Activated T-cell treated with anti-CD3 and anti-CD28 coated beads, Interleukin-2, amount 50 U/mL, for 24 hours (primary cell): ENCODE measurements at places on chromosomes 7 and 10.

- DNase-seq = no peak
Observed at GRCh38 chr7:37142958-37143357, 305.7 kb downstream of the ELMO1 start.

DNA sequence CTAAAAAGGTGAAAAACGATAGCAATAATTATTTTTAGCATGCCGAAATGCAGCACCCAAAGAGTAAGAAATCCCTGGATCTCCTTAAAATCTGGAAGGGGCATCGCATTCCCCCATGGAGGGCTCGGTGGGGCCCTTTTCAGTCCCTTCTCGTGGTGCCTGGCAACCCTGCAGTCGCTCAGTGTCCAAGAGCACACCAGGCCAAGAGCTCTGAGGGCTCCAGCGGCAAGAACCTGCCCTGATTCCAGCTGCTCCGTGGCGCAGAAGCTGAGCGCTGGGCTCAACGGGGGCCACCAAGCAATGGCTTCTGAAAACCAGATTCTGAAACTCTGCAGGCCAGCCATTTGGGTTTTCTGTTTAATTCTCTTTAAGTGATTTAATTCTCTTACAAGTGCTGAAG is 131.2 kb downstream of the PRKAG2 start:
- DNase-seq = no peak

GRCh38 chr7:137073571-137074325 is 205.3 kb downstream of the CHRM2 start:
- DNase-seq = no peak

- no peak for DNase-seq
Observed at GRCh38 chr7:92994901-92995300, 122.9 kb downstream of the SAMD9 start.

DNA sequence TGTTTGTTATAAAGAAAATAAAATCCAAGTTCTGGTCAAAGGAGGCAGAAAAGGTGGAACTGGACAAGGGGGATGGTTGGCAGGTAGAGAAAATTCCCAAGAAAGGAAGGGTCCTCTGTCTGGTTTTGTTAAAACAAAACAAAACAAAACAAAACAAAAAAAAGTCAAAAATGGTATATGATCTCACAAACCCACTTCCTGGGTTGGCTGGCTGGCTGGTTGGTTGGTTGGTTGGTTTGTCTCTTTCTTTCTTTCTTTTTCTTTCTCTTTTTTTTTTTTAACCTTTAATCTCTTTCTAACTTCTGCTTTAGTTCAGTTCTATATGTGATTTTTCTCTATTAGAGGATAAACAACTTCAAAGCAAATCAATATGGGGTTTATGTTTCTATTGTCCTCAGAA is 41.1 kb upstream of the CPN1 start:
- DNase-seq = no peak

GRCh38 chr7:106354822-106355221 is 70.0 kb upstream of the NAMPT start:
- no peak for DNase-seq

DNA sequence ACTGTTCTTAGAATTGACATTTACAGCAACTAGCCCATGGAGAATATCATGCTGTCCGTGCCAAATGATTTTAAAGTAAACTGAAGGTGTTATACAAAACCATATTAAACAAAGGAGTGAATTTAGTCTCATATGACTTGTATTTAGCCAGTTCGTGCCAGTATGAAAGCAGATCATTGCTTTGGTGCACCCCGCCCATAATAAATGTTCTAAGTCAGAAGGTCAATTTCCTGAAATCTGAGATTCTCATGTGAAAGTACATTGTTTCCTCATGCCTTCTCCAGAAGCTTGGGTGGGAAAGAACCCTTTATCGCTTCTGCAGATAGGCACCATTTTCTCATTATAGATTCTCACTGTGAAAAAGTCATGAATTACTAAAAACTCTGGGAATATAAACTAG is 106.4 kb downstream of the CAMK1D start:
- no peak for DNase-seq

DNA sequence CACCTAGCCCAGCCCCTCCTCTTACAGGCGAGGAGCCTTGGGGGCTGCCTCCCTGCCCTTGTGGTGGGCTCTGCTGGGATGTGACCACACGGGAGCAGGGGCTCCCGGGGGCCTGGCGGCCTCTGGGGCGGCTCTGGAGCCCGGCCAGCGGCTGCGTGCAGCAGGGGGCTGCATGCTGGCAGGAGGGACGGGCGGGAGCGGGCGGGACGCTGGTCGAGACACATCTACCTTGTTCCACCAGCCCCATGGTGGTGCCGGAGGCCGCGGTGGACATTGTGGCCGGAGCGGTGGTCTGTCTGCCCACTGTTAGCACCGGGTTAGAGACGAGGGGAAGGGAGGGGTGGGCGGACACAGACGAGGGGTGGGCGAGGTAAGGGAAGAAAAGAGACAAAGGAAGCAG is 38.6 kb downstream of the YKT6 start:
- no peak for DNase-seq

GRCh38 chr10:27482984-27483956 is 20.8 kb upstream of the RAB18 start:
- no peak for DNase-seq

- DNase-seq = no peak
Observed at GRCh38 chr7:68187532-68187931, 1190.9 kb downstream of the TYW1 start.

DNA sequence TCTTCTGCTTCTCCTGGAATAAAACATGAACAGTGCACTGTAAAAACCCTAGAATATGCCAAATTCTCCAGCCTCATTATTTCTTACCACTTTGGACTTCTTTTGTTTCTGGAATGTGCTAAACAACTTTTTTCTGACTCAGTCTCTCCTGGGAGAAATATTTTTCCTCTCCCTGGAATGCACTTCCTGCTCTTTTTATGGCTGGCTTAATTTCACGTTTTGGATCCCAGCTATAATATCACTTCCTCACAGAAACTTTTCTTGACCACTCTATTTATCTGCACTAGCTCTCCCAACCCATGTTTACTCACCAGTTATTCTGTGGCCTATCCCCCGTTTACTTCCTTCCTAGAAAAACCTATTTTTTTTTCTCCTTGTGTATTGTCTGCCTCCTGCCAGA is 26.7 kb downstream of the ABCB5 start:
- DNase-seq = no peak

DNA sequence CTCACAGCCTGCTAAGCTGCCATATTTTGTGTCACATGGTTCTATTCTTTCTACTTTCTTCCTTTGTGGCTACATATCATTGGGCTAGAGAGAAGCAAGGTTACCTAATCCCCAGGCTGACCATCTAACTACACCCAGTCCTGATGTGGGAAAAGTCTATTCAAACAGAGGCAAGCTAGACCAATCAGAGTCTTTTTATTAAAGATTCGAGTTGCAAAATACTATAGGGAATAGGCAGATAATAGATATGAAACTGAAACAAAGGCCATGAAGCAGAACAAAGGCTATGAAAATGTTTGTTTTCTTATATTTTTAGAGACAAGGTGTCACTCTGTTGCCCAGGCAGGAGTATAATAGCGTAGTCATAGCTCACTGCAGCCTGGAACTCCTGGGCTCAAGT is 36.7 kb downstream of the MTERF1 start:
- DNase-seq = no peak

- no peak for DNase-seq
Observed at GRCh38 chr7:131157530-131158243, 170.0 kb upstream of the MKLN1 start.

DNA sequence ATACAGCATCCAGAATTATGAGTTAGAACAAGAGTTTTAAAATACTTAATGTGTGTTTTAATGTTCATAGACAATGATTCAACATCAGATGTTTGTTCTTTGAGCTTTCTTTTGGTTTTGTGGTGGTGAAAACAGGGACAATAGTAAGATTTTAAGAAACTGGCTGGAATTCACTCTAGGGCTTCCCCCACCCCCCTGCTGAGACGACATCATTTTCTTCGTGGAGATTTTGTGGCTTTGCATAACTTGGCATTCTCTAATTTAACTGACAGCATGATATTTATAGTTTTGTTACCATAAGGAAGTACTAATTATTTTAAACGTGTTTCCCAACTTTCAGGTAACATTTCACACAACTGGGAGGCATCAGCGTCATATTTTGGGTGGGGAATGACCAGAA is 184.1 kb downstream of the BICC1 start:
- DNase-seq = no peak

- no peak for DNase-seq
Observed at GRCh38 chr10:6811153-6811552, 231.1 kb upstream of the PRKCQ start.

GRCh38 chr7:95874541-95875265 is 102.3 kb downstream of the DYNC1I1 start:
- DNase-seq = no peak

DNA sequence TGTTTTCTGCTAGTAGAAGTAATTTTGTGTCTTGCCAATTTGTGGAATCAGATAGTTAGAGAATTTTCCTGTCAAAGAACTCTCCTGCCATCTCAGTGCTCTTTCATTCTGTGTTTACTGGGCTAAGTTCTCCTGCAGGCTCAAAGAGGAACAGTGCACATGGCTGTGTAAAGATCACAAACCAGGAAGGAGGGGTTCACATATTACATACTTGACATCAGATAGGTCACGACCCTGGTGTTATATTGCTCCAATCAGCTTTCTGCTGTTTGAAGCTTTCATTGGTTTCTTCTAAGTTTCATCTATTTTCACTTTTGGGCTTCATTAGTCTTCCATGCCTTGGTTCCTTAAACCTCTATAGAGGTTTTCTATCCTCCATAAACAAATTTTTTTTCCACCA is 13.5 kb upstream of the ELMO1 start:
- no peak for DNase-seq

DNA sequence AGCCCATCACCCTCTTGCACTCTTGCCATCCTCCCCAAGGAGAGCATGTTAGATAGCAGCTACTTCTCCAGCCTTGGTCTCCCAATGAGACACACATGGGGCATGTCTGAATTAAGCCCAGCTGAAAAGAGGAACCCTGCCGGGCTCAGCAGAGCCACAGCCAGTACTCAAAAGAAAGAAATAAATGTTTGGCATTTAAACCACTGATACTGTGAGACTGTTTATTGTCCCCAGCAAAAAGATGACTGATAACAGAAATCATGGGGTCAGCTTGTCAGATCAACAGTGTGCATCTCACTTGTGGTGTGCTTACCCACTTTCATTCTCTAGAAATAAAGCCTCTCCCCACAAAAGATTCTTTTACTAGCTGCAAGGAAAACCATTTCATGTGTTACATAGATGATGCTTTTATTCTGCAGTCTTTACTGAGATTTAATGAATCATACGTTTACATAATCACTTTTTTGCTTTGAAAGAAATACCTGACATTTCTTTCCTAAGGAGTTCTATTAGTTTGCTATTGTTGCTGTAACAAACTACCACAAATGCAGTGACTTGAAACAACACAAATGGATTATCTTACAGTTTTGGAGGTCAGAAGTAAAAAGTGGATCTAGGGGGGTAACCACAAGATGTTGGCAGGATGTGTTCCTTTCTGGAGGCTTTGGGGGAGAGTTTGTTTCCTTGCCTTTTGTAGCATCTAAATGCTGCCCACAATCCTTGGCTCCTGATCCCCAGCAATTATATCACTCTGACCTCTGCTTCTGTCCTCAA is 20.9 kb downstream of the ANKRD7 start:
- DNase-seq = no peak

- DNase-seq = no peak
Observed at GRCh38 chr7:15403751-15404150, 158.1 kb downstream of the AGMO start.

DNA sequence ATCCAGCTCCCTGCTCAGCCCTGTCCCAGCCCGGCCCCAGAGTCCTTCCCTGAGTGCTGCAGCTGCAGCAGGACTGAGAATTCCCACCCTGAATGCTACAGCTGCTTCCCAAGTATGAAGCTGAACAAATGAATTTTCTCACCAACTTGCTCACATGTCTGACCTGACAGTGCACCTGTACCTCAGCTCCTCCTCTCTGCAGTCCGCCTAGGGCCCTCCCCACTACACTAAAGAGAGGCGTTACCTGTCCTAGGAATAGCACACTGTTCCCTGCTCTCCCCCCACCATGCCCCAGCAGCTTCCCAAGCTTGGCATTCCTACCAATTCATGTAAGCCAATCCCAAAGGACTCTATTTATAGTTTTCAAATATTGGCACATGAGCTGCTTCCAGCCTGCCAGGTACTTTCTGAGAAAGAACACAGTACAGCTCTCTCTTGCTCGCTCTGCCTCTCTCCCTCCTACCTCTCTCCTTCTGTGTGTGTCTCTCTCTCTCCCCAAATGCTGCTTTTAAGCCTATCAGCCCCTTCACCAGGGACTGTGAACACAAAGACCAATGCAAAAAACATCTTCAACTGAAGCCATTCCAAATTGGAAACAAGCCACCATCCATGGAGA is 400.1 kb downstream of the TNS3 start:
- no peak for DNase-seq

GRCh38 chr7:28217143-28217542 is 36.5 kb upstream of the JAZF1 start:
- DNase-seq = no peak

- DNase-seq = no peak
Observed at GRCh38 chr10:118961436-118961835, 68.1 kb upstream of the NANOS1 start.

DNA sequence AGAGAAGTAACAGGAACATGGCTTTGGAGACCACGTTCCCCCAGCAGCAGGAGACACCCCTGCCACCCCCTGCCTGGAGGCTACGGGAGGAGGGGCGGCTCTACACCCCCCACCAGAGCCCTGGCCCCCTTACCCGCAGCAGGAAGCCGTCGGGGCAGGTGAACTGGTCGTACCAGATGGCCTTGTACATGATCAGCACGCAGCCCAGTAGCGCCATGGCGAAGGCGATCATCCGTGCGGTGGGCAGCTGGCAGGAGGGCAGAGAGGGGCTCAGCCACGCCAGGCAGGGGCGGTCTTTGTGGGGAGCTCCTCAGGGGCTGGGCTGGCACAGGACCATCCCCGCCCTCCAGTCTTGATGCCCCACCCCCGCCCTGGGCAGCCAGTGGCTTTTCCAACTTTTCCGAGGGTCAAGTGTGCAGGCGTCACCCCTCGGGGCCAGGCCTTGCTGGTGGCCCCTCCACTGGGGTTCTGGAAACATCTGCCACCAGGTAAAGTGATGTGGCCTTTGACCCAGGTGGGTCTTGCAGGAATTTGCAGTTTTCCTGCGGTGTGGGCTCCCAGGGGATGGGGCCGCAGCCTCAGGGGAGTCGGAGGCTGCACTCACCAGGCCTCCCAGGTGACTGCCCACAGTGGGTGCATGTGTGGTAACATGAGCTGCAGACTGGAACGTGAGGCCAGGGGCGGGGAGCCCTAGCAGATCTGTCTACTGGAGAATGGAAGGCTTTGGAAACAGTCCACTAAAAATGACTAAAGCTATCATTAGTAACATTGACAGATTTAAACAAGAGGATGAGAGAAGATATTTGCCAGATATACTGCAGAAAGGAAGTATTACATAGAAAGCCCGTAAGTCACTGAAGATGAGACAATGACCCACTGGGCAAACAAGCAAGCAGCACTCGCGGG is 9.7 kb downstream of the CALY start:
- DNase-seq = no peak

- no peak for DNase-seq
Observed at GRCh38 chr7:13466874-13467547, 522.5 kb downstream of the ETV1 start.

- no peak for DNase-seq
Observed at GRCh38 chr7:134480730-134481129, 21.8 kb upstream of the AKR1B1 start.
